ENCODE measurements at places on chromosomes 6 and 20.

- peak; percentile 50 for DNase-seq
Observed at GRCh38 chr6:51959744-51960383, 127.5 kb downstream of the PKHD1 start.

DNA sequence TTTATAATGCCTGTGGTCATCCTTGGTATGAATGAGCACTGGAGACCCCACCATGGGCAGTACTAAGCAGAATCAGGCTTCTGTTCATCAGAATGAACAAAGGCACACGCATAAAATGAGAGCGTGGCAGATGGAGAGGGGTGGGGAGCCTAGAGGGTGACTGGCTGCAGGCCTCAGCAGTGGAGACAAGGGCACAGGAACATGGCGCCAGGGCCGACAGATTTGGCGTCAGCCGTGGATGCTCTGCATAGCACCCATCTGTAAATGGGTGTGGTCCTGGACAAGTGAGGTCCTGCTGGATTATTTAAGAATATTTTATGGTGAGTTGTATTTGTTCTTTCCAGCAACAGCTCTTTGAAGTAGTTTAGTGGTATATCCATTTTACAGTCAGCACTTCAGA lies 33.1 kb downstream of the E2F3 start:
- DNase-seq = no peak

GRCh38 chr6:14218519-14218800 lies 100.9 kb downstream of the CD83 start:
- no peak for DNase-seq

- no peak for DNase-seq
Observed at GRCh38 chr6:166221636-166222035, 54.0 kb upstream of the TBXT start.

DNA sequence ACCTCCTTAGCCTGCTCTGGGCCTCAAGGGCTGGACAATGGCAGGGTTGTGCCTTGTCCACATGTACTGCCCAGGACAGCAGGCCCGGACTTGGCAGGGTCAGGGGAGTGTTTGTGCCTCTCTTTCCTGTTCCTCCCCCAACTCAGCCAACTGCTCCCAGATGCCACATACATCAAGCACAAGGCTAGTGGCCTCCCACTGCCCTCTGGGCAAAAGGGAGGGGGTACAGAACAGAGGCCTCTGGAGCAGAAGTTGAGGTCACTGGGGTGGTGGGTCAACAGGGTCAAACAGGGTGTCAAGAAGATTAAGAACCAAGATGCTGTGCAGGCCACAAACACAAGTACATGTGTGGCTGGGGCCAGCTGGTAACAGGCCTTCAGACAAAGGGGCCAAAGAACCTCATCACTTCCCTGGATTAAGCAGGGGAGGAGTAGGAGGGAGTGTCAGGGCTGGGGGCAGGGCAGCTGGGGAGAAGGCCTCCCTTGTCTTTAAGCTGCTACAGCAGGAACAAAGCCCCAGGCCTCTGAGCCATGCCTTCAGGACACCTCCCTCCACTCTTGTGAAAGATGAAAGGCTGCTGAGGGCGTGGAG lies 36.0 kb downstream of the KCNK5 start:
- DNase-seq = no peak
